Activated naive CD4-positive, alpha-beta T cell treated with anti-CD3 and anti-CD28 coated beads, Interleukin-2, amount 50 U/mL, for 72 hours (primary cell): ENCODE measurements at places on chromosomes 13 and 19.

- DNase-seq, result no peak
Observed at GRCh38 chr19:39052846-39053245, 20.5 kb upstream of the FBXO27 start.

DNA sequence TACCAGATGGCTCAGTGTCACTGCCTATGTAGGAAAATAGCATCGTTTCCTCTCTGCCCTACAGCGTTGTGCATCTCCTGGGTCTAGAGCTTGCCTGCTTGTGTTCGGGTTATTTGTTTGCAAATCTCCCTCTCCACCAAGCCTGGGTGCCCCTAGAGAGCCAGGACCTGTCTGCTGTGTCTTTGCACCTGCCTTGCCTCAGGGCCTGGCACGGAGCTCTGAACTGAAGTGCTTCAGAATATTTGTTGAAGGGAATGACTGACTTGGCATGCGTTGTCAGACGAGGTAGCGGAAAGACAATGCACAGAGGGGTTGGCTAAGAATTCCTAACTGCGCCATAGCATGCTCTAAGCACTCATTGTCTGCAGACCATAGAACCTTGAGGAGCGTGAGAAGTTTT lies 263.4 kb downstream of the FGF9 start:
- no peak for DNase-seq

DNA sequence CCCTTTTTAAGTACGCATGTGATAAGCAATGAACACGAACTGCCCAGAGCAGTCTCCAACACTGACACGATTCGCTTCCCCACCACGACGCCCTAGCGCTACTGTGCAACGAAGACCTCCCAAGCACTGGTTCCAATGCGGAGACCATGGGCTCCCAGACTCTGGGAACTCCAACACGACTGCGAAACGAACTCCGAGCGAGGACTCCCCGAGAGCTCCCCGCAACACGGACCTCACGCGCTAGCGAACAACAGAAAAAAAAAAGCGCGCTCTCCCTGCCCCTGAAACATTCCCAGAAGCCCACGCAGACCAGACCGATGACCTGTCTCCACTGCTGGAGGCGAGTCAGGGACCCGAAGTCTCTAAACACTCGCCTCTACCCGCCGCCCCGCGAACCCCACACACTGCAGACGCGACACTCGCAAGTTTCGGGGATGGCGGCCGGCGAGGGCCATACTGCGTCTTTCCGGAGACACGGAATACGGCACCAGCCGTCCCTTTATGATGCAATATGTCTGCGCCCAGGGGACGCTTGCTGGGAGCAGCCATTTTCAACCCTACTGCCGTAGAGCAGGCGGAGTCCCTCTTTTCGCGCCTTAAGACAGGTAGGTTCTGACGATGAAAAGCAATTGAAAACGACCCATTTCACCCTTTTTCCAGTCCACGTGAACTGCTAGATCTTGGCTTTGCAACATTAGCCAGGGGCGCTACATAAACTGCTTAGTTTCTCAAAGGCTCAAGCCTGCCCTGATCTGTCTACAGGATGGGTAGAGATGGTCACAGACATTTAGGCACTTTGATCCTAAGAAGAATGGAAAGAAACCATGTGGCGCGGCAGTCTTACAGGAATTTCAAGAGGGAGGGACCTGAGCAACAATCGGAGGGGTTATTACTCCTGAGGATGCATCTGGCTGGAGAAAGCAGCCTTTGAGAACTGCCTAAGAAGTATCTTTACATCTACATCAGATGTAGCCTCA lies at the start of gene ZNF577:
ZNF577 (minus strand) TSS at position 430 of the 977 bp plus-strand sequence. CDS start 7,569 bp downstream, outside the sequence.
- DNase-seq, result peak; percentile 54

DNA sequence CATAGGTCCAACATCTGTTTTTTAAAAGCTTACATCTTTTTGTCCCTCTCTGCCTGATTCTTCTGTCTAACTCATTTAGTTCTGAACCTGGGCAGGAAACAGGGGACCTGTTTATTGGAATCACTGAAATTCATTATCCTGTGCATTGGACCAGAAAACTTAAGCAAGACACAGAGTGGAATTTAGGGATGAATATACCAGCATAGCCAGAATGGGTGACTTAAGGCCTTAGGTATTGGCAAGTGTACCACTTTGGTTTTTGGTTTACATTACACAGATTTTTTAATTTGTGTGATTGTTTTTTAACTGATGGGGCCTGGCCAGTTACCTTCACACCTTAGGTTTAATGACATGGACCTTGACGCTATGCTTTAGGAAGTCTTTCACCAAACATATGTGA lies 232.5 kb downstream of the GPC5 start:
- DNase-seq, result no peak

DNA sequence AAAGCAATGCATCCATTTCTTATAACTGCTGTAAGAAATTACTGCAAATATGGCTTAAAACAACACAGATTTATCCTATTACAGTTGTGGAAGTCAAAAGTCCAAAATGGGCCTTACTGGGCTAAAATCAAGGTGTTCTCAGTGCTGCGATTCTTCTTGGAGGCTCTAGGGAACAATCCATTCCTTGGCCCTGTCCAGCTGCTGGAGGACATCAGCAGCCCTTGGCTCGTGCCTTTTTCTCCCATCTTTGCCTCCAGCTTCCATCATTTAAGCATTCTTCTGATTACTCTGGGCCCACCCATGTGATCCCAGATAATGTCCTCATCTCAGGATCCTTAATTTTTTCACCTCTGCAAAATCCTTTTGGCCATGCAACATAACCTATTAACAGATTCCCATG lies 607.1 kb downstream of the DCT start:
- DNase-seq, result no peak

DNA sequence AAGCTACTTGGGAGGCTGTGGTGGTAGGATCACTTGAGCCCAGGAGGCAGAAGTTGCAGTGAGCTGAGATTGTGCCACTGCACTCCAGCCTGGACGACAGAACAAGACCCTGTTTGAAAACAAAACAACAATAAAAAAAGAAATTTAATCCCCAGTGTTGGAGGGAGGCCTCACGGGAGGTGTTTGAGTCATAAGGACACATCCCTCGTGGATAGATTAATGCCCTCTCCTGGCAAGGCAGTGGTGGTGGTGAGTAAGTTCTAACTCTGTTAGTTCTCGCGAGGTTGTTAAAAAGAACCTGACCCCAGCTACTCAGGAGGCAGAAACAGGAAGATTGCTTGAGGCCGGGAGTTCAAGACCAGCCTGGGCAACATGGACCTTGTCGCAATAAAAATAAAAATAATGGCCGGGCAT lies 27.6 kb upstream of the SIN3B start:
- DNase-seq, result no peak

- DNase-seq, result no peak
Observed at GRCh38 chr19:15197275-15197941, 3.4 kb downstream of the NOTCH3 start.

GRCh38 chr13:48603375-48603774 lies 50.4 kb upstream of the CYSLTR2 start:
- DNase-seq, result no peak

DNA sequence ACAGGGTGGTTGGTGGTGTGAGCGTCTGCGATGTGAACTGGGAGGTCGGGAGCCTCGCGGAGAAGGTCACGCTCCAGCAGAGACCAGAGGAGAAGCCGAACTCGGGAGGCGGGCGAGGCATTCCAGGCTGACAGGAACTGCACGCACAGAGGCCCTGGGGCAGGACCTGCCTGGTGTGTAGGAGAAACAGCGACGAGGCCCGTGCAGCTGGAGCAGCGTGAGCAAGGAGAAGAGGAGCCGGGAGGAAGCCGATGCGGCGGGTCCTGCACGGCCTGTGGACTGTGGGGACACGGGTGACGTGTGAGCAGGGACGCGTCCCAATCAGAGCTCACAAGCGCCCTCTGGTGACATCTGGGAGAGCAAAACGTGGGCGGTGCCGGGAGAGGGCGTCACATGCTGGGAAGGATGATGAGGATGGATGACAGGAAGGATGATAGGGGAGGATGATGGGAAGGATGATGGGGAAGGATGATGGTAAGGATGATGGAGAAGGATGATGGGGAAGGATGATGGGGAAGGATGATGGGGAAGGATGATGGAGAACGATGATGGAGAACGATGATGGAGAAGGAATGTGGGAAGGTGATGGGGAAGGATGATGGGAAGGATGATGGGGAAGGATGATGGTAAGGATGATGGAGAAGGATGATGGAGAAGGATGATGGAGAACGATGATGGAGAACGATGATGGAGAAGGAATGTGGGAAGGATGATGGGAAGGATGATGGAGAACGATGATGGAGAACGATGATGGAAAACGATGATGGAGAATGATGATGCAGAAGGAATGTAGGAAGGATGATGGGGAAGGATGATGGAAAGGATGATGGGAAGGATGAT lies 16.1 kb upstream of the MADCAM1 start:
- peak; percentile 60 for DNase-seq

- no peak for DNase-seq
Observed at GRCh38 chr13:49020940-49021553, 45.3 kb downstream of the FNDC3A start.

DNA sequence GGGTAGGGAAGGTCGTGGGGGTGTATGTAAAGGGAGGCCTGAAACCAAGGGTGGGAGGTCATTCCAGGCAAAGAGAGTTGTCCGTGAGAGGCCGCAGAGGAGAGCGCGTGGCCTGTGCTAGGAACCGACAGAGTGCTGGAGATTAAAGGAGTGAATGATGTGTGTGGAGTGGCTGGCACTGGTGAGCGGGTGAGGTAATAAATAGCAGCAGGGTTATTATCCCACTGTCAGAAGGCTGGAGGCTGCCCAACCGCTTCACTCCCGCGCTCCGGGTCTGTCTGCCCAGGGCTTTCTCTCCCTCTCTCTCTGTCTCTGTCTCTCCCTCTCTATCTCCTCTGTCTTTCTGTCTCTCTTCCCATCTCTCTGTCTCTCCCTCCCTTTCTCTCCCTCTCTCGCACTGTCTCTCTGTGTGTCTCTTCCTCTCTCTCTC lies 17.4 kb downstream of the ZNF579 start:
- no peak for DNase-seq
